Posterior vena cava (tissue), 2 donors: ENCODE measurements at places on chromosomes 2 and 18. TPM values are rescaled to one million over a fixed set of nuclear protein-coding genes. Genes with fewer than 3 reads are reported as not detected.

The DPYSL5 gene
- not detected for total RNA-seq

The MZT2B gene
- 183 TPM for total RNA-seq

The ARHGEF4 gene
- 14.7 TPM for total RNA-seq

The DSG4 gene
- not detected for total RNA-seq

The REEP1 gene
- 55.2 TPM for total RNA-seq

The ZNF385B gene
- total RNA-seq: 6.2 TPM

The HOXD4 gene
- total RNA-seq: 9.9 TPM
